ENCODE measurements at places on chromosomes 4 and X.
A peak's percentile ranks its signal among the peaks of the same experiment; 100 is the strongest.

DNA sequence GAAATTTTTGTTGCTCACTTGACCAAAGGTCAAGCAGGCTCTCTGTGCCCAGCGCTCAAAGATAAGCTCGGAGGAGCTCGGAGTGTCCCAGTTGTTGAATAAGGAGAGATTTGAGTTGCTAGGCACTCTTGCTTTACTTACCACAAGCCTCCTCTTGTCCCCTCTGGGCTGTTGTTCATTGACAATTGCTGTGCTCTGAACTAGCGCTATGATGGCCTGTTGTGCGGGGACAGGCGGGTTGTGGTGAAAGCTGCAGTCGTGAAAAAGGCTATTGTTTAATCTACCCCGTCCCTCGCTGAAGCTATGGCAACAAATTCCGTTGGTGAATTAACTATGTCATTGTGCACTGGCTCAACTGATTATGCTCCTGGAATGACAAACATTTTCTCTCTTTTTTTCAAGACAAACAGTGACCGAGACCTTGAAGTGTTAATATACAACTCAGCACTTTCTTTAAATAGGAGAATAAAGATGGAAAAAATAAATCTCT lies 21.0 kb upstream of the POLA1 start:
- DNase-seq, result peak; percentile 30

DNA sequence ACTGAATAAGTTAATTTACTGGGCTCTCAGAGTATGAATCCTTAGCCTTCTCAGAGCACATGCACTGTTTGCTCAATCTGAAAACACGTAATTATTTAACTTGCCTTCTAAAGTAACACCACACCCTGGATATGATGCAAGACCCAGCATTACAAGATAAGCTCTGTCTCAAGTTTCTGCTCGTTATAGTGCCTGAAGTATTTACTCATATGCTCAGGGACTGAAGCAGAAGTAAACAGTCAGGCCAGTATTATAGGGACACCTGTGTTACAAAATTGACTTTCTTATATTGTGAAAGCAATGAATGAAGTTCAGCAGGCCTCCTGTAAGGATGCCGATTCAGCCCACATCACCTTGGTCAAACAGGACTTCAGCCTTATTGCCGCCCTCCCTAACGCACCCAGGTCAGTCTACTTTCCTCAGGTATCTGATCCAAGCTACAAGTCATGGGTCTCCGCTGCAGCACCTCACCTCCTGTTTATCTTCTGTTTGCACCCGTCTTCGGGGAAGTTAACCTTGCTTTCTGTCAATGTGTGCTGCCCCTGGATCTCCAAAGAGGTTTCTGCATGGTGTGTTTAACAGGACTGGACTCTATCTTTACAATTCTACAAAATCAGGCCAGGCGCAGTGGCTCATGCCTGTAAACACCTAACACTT lies 42.8 kb upstream of the KLF3 start:
- no peak for DNase-seq

DNA sequence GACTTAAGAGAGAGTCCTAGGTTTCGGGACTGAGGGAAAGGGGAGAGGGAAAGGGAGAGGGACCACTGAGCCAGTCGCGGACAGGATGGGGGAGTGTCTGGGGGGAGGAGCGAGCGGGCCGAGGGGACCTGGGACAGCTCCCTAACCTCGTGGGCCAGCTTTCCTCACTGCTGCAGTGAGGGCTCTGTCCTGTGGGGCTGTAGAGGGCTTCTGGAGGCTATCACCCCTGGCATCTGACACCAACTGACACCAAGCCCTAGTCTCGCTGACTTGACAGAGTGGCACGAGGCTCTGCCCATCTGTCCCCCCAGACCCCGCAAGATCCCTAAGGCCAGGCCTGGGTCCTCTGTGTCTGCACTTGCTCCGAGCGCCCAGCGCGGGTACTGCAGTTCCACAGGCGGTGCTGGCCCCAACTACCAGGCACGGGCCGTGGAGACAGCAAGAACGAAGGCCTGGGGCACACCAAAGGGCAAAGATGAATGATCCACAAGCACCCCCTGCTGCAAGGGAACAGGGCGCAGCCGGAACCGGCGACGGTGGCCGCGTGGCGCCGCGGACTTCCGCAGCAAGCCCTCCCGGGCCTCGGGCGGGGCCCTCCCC lies 465 bp downstream of the HAUS7 start:
- DNase-seq, result no peak

- DNase-seq, result no peak
These were observed 118.7 kb upstream of the CHRDL1 start for GRCh38 chrX:110914281-110914680.

- no peak for DNase-seq
These were observed 144.6 kb upstream of the KIT start for GRCh38 chr4:54513204-54513603.

DNA sequence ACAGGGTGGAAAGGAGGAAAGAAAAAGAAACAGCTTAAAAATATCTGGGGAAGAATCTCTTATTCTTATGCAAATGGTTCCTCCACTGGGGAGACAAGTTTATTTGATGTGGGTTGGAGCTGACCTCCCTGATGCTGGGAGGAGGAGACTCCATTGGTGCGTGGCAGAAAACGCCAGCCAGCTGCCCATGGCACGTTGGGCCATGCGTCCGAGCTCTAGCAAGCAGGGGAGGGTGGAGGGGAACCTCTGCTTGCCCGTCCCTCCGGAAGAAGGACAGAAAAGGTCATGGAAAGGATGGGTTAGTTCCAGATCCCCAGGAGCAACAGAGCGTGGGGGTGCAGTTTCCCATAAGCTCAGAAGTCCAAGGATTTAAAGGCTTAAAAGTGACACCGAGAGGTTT lies 210.4 kb downstream of the KLHL4 start:
- no peak for DNase-seq

- DNase-seq, result no peak
These were observed 13.4 kb upstream of the CLOCK start for GRCh38 chr4:55560096-55560495.

DNA sequence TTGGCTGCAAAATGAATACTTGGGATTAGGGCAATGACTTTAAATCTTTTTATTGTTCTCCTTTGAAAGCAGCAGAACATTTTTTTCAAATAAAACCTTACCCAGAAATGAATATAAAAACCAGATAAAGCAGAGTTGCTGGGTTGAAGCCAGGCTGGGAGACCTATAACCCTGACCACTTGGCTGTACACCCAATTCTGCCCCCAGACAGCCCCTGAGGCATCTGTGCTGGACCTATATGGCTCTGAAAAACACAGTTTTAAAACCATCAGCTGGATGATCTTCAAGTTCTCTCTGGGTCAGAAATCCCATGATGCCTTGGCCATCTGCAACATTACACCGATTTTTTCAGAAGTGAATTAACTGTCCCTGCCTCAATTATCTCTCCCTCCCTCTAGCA lies 23.7 kb upstream of the GLRA2 start:
- no peak for DNase-seq

DNA sequence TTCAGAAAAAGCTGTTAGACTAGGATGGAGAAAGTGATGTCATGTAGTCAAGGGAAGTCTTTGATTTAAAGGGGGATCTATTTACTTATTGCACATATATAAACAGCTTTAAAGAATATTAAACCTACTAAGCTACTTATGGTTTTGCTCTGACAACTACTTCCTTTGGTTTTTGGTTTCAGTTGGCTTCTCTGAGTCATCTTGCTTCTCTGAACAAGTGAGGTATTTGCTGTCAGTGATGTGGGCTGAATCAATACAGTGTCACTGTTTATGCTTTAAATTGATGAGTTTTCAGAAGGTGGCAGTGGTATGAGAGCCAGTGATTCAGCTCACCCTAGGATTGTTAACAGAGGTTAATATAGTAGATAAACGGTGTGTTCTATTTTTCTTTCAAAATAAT lies 75.1 kb downstream of the CEP44 start:
- DNase-seq, result no peak

DNA sequence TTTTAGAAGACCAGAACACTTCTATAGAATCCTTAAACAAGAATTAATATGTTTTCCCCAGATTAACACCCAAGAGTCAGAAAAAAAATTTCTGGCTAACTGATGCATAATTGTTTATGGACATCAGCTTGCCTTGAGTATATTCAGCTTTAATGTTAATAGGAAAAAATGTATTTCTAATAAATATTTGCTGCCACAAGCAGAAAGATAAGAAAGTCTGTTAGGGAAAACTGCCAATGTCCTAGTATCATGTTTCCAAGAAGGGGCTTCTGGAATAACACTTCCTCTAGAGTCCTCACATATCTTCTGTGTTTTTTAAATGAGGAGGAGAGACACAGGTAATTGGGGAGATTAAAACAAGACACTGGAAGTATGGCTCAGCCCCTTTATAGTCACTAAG lies 202.1 kb upstream of the TET2 start:
- no peak for DNase-seq

GRCh38 chrX:134654398-134655012 lies 3.8 kb downstream of the PLAC1 start:
- no peak for DNase-seq

- no peak for DNase-seq
These were observed 10.2 kb upstream of the CLDN24 start for GRCh38 chr4:183332447-183332846.

DNA sequence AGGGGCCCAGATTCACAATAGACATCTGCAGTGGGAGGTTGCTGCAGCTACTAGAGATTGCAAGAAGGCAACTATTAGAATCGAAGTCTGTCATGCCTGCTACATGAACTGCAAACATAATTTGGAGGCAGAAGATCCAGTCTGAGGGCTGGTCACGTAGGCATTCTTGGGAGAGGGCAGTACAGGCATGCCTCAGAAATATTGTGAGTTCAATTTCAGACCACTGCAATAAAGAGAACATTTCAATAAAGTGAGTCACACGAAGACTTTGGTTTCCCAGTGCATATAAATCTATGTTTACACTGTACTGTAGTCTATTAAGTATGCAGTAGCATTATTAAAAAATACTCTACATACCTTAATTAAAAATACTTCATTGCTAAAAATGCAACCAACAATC lies 585.8 kb upstream of the FAT1 start:
- no peak for DNase-seq
